ENCODE measurements at places on chromosomes 7 and 10.

GRCh38 chr7:158725506-158725800 is 20.8 kb upstream of the NCAPG2 start:
- DNase-seq: no peak

GRCh38 chr7:142916508-142916907 is 17.0 kb downstream of the TRPV5 start:
- no peak for DNase-seq

GRCh38 chr7:2645274-2645868 is 13.6 kb downstream of the TTYH3 start:
- peak; percentile 61 for DNase-seq

DNA sequence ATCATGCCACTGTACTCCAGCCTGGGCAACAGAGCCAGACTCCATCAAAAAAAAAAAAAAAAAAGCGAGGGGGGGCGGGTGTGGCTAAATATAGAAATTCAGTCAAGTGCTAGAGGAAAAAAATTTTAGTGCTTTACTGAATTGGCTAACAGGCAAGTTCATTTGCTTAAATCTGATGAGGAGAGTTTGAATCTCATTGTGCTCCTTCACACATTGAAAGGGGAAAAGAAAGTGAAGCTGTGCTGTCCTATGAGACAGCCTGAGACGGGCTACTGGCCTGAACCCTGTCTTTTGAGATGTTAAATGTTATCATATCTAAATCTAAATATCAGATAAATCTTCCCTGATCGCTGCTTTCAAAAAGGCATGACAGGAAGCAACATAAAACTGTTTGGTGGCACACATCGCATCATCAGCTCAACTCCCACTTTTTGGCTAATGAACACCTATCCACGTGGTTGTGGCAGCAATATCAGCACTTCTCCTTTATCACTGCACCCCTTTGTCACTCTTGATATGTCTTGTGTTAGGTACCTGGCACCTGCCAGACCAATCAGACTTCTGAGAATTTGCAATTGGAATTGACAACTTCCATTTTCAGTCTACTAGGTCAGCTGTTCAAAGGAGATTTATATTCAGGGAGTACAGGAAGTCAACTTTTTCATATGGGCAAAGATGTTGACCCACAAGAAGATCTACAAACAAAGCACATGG is 14.0 kb upstream of the IFIT1B start:
- DNase-seq: no peak

DNA sequence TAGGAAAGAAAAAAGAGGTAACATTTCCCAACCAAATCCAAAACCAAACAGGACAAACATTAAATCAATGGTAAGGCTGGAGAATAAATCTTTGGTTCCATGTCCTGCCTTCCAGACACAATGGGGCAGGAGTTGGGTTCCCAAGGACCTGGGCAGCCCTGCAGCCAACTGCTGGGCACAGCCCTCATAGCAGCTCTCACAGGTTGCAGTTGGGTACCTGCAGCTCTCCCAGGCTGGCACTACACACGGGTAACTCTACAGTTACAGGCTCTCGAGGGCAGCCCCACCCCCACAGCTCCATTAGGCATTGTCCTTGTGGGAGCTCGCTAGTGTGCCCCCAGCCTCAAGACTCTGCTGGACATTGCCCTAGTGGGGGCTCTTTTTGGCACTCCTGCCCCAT is 7.5 kb downstream of the GRB10 start:
- no peak for DNase-seq

- DNase-seq: no peak
Observed at GRCh38 chr7:79951415-79951814, 183.2 kb upstream of the GNAI1 start.

- DNase-seq: no peak
Observed at GRCh38 chr7:49803812-49804211, 30.4 kb downstream of the VWC2 start.

- no peak for DNase-seq
Observed at GRCh38 chr10:130729876-130730275, 581.6 kb downstream of the TCERG1L start.

GRCh38 chr10:75042292-75042974 is 69.0 kb upstream of the SAMD8 start:
- DNase-seq: no peak

Measured in naive B cell (primary cell).